ENCODE measurements at places on chromosomes 7 and 10. TPM values are rescaled to one million over a fixed set of nuclear protein-coding genes. Genes with fewer than 3 reads are reported as not detected.

- no peak for DNase-seq
Measured at GRCh38 chr7:18013936-18014335, 13.7 kb downstream of the PRPS1L1 start.

GRCh38 chr7:54906963-54907362 is 111.9 kb upstream of the EGFR start:
- DNase-seq: no peak

GRCh38 chr7:44353668-44354067 is 28.3 kb upstream of the CAMK2B start:
- DNase-seq: no peak

Gene OPN1SW
- total RNA-seq: not detected

Gene EPO
- total RNA-seq: not detected

GRCh38 chr10:895324-895723 is 36.2 kb downstream of the LARP4B start:
- no peak for DNase-seq

DNA sequence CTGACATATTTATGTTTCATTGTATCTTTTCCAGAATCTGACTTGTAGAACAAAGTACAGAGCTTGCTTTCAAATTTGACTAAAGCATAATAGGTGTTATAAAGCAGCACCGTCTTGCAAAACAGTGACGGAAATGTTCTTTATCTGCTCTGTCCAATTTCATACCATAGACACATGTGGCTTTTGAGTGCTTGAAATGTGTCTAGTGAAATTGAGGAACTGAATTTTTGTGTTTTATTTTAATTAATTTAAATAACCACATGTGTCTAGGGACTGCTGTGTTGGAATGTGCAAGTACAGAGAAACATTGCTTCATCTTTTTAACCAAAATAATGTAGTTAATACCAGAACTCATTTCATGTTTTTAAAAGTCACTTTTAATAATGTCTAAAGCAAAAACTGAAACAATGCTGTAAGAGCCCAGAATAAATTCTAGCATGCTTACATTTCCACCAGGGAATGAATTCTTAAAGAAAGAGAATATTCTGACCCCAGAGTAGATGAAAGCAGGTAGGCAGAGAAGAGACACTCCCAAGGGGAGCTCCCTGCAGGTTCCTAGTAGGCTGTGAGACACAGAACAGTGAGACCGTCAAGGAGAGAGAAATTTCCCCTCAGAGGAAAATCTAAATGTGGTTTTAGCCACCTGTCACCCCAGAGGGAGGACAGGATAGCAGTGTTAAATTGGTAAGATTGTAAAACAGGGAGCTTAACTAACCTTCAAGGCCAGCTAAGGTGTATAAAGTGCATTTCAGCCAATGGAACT is 175.3 kb upstream of the KMT2E start:
- no peak for DNase-seq

DNA sequence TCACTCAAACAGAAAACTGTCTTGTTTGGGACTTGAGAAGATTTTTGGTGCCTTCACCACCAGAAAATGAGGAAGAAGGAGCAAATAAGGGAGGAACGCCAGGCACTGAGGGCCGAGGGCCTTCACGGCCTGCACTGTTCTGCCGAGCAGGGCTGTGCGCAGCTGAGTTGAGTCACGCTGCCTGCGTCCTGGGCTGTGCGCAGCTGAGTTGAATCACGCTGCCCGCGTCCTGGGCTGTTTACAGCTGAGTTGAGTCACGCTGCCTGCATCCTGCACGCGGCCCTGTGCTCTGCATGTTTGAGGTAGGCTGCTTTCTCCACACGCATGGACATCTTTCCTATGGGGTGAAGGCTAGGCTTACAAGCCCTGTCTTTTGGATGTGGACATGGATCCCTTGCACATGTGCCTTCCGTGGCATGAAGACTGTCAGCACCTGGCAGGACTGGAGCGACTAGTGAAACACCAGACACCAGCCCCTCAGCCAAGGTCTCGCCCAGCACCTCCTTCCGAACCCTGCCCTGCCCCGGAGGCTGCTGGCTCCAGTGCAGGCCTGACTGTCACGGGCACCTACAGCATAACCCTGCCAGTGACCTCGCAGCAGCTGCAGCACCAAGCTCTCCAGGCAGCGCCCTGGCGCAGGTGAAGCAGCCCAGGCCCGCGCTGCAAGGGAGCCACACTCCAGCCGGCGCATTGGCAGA is 96.7 kb downstream of the HTR5A start:
- no peak for DNase-seq

Gene FXYD4
- total RNA-seq: not detected

GRCh38 chr10:43980715-43981114 is 332.0 kb upstream of the ZNF32 start:
- DNase-seq: no peak

GRCh38 chr7:129859183-129859582 is 93.6 kb downstream of the UBE2H start:
- no peak for DNase-seq

- DNase-seq: no peak
Measured at GRCh38 chr7:39293056-39293823, 273.0 kb upstream of the YAE1 start.

Gene ZNF775
- 7.1 TPM for total RNA-seq

- no peak for DNase-seq
Measured at GRCh38 chr7:104124469-104124868, 83.3 kb downstream of the ORC5 start.

Gene SYT15B
- 0.64 TPM for total RNA-seq

- no peak for DNase-seq
Measured at GRCh38 chr10:119409385-119409784, 133.1 kb downstream of the RGS10 start.

GRCh38 chr10:104036518-104037260 is 49.0 kb downstream of the COL17A1 start:
- DNase-seq: no peak

Gene SLC39A12
- 0.08 TPM for total RNA-seq

GRCh38 chr10:7593905-7594304 is 72.9 kb downstream of the ITIH5 start:
- no peak for DNase-seq

GRCh38 chr7:27991006-27991528 is 189.5 kb downstream of the JAZF1 start:
- DNase-seq: no peak

Gene PHKG1
- total RNA-seq: 0.67 TPM

Gene SEM1
- total RNA-seq: 38.7 TPM

Gene WIPF3
- total RNA-seq: 1.7 TPM

DNA sequence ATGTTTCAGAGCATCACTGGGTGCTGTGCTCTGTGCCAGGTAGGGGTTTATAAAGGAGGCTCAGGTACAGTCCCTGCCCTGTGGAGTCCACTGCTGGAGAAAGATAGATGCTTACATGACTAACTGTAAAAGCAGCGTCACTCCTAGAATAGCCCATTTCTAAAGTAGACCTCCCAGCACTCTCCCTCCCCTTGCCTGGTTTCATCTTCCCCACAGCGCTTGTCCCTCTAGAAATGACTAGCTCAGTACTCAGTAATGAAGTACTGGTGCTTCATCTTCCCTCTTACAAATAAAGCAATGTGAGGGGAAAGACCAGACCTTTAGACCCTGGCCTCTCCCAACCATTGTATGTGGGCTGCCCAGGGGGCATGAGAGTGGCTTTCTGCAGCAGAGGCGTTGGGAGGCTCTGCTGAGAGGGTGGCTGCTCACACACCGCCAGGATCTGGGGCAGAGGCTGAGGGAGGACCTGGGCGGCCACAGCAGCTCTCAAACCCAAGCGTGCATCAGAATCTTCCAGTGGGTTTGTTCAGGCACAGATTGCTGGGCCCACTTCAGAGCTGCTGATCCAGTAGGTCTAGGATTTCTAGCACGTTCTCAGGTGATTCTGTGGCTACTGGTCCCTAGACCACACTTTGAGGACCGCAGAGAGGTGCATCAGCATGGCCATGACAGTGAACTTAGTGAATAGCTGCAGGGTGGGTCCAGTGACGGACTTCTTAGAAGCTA is 110.3 kb upstream of the ANLN start:
- DNase-seq: no peak

Gene MAT1A
- 0.39 TPM for total RNA-seq

DNA sequence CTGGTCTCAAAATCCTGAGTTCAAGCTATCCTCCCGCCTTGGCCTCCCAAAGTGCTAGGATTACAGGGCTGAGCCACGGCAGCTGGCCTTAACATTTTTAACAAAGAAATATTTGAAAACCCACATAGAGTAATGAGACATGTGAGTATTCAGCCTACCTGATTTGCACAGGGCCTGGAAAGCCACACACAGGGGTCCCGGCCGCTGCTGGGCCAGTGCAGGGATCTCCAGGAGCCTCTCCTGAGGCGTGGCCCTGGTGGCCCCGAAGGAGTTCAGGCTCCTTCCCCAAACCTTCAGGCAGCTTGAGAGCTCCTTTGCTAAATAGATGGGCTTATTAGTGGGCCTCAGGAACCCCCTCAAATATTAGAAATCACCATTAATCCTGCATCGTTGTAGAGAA is 18.7 kb downstream of the CNPY1 start:
- no peak for DNase-seq

Gene CLCN1
- total RNA-seq: not detected

Gene RGR
- not detected for total RNA-seq

DNA sequence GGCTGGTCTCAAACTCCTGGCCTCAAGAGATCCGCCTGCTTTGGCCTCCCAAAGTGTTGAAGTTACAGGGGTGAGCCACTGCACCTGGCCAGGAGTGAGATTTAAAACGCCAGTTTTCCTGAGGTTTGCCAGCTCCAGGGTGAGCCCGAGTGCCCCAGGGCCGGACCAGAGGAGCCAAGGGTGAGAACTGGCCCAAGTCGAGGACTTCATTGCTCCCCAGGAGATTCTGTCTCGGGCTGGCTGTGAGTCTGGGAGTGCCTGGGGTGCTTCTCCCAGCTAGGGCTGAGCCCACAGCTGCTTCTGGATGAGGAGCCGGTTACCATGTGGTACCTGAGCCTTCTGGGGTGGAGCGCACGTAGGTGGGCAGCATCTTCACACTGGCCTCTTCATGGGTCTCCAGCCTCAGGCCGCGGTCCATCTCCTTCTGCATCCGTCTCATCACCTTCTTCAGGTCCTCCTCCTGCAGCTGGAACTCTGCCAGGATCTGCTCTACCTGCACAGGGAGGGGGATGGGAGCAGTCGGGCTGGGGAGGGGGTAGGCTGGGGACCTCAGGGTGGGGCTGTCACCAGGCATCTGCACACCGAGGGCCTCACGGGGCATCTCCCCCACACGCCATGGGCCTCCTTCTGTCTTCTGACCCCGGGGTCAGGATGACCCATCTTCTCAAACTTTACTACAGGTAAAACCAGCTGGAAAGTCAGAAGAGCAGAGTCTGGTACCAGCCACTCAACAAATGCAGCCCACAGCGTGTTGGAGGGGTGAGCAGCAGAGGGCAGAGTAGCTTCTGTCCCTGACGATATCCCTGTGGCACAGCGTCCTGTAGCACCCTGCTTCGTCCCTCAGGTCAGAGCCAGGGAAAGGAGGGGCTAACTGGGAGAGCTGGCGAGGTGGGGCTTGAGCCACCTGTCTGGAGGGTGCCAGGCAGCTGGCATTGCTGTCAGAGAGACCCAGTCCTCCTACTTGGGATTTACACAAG is 12.1 kb upstream of the MYL7 start:
- DNase-seq: no peak

Gene MORN4
- 1.6 TPM for total RNA-seq

Gene GIMAP8
- 2.9 TPM for total RNA-seq

DNA sequence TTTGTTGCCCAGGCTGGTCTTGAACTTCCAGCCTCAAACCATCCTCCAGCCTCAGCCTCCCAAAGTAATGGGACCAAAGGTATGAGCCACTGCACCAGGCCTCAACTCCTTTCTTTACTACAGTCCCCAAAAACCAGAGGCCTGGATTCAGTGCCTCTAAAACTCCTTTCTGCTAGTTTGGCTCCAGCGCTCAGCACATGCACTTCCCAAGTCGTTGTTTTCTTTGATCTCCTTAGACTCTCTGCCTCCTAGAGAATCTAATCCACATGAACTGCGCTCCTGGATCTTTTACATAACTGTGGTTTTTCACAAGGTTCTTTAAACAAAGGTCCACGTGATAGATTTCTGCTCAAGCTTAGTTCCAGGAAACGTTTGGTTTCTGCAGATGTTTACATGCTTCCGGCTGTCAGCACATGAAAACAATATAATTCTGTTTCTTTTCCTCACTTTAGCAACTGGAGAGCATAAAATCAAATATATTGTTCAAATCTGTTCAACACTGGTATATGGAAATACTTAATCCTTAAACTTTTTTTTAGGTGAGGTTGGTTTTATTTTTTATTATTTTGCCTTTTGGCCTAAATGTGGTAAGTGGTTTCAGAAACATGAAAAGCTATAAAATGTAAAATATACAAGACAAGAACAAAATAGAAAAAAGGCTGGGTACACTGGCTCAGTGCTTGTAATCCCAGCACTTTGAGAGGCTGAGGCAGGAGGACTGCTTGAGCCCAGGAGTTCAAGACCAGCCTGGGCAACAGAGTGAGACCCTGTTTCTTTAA is 270.5 kb upstream of the MKLN1 start:
- DNase-seq: no peak

Gene TCAF2
- 2.1 TPM for total RNA-seq

Gene CYP26A1
- total RNA-seq: not detected

Gene MYH16
- not detected for total RNA-seq

DNA sequence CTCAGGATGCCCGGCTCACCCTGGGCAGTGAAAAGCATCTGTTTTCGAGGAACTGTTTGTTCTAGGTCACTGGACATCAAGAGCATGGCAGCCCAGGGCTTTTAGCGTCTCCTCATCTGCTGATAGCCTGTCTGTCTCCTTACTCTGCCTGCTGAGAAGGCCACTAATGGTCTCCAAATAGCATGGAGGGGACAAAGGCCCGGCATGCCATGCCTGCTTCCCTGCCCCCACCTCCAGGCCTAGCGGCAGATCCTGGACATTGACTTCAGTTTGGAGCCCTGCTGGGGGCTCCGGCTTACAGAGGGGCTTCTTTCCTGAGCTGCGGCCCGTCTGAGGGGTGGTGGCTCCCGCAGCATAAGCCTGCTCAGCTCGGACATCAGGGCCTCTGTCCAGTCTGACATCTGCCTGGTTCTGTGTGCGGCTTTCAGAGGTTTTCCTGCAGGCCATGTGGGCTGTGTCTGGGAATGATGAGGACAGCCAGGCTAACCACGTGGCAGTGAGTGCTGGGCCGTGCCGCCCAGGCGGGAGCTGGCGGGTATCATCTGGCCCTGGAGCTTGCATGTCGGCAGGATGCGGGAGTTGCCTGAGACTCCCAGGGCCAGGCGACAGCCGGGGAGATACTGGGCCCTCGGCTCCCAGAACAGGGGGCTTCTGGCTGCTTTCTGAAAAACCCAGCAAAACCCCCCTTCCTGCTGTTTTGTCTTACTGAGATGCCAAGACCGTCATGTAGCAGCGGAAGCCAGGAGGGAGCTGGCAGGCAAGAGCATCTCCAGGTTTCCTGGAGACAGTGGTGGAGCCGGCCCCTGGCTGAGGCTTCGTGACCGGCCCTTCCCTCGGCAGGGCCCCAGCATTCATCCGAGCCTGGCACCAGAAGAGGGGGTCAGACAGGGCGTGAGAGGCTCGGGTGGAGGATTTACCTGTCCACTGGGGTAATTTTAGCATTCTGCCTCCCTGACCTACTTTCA is 9.2 kb downstream of the PFKFB3 start:
- no peak for DNase-seq

GRCh38 chr7:132815696-132816311 is 239.5 kb upstream of the PLXNA4 start:
- no peak for DNase-seq

- DNase-seq: peak; percentile 37
Measured at GRCh38 chr10:24207341-24207740, 1.6 kb upstream of the KIAA1217 start.

Gene TAS2R3
- total RNA-seq: 2.1 TPM

GRCh38 chr7:91240376-91240941 is 23.8 kb upstream of the FZD1 start:
- DNase-seq: no peak

All from left colon (tissue), 2 donors.